Fibroblast of lung (primary cell): ENCODE measurements at places on chromosomes 7 and 10. TPM values are rescaled to one million over a fixed set of nuclear protein-coding genes. Genes with fewer than 3 reads are reported as not detected.
A peak's percentile ranks its signal among the peaks of the same experiment; 100 is the strongest.

DNA sequence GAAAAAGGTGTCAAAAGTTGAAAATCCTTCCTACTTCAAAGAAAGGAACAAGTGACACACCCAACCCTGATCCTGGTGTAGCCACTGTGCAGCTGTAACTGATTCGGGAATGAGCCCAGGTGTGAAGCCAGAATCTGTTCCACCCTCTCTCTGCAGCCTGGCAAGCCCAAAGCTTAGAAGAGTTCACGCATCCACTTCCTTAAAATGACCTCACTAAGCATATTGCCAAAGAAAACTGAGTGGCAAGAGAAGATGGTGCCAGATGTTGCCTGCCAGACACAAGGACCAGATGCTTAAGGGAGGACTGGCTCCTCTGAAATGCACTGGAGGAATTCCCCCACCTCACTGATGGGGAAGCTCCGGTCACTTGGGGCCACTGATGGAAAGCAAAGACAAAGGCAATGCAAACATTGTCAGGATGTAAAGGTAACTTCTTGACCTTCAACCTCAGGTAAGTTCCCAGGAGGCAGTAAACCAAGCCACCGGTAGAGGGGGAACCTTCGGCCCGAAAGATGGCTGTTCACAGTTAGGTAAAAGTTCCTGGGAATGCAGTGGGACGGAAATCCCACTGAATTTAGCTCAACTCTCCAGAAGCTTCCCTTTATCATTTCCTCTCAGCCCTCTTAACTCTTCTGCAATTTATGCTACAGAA is 554.9 kb downstream of the KCNMA1 start:
- peak; percentile 34 for DNase-seq

GRCh38 chr7:155733582-155734444 is 78.5 kb downstream of the SHH start:
- DNase-seq = no peak

LFNG gene
- 0.33 and 0.77 TPM in 2 replicates for total RNA-seq

OTUD1 gene
- total RNA-seq = 6.7 and 6.8 TPM in 2 replicates

CYP2C9 gene
- total RNA-seq = not detected in 2 replicates
